Renal cortical epithelial cell (primary cell): ENCODE measurements at places on chromosomes 5 and 9.

DNA sequence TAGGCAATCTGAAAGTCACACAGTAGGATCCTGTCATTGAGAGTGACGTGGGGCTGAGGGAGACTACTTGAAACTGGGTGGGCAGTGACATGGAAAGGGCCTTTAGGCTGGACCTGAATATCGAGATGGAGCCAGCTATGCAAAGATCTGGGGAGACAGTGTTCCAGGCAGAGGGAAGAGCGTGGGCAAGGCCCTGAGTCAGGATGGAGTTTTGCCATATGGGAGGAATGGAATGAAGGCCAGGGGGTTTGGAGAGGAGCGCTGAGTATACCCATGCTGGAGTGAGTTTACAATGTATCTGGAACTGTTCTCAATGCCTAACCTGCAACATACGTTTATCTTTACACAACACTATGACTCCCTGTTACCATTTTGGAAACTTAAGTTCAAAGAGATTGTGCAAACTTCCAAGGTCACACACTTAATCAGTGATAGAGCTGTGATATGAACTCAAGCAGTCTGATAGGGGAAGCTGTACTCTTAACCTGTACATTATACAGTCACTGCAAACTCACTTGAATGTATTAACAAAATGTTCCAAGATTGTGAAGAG lies 33.5 kb downstream of the INSYN2B start:
- DNase-seq: no peak

GRCh38 chr5:81638471-81638870 lies 112.4 kb downstream of the SSBP2 start:
- no peak for DNase-seq

DNA sequence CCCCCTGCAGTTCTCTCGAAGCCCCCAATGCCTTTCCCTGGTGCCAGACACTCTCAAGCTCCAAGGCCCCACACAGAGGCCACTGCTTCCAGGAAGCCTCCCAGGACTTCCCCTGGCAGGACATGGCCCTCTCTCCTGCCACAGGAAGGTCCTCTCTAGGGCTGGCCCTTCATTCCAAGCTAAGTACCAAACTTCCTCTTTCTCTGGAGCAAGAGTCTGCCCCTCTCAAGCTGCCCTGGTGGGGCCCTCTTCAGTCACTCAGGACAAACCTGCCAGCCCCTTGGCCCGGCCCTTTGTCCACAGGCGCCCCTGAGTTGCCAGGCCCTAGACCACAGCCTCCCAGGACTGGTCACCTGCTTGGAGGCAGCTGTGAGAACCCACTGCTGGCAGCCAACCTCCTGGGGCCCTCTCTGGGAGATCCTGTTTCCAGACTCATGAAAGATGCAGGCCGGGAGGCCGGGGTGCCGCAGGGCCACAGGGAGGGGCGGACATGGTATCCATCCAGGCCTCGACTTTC lies 6.6 kb downstream of the NINJ1 start:
- DNase-seq: peak; percentile 41

DNA sequence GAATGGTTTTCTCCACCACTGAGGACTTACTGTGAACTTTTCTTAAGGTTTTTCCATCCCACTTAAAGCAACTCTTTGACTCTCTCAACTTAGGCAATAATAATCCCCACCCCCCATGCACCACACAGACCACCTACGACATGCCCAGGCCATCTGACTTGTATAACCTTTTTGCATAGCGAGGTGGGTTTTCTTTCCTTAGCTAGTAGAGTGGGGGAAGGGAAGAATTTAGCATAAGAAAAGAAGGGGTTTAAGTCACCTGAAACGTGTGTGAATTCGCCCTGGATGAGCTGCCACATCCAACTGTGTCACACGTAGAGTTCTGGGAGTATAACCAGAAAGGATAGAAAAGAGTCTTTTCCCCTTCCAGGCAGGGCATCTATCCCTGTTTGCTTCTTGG lies 262.7 kb downstream of the YTHDC2 start:
- DNase-seq: no peak

GRCh38 chr5:55817030-55817429 lies 34.1 kb upstream of the IL31RA start:
- no peak for DNase-seq
